Esophagus muscularis mucosa (tissue), 4 donors: ENCODE measurements at places on chromosomes 6 and 20. TPM values are rescaled to one million over a fixed set of nuclear protein-coding genes. Genes with fewer than 3 reads are reported as not detected.

DNA sequence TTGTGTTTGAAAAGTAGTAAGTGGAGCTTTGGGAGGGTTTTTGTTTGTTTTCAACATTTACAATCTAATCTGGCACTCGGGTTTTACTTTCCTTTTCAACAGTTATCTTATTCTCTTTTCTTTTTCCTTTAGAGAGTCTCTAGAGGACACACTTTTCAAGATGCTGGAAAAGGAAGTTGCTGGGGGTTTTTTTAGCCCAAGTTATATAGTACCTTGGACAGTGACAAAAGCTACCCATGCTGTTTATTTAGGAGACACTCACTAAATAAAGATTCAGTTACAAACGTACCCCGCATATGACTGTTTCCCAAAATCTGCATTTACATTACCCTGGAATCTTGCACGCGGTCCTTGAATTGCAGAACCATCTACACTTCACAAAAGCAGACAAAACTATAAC is 78.8 kb downstream of the MAP7 start:
- DNase-seq, result no peak

GRCh38 chr6:150269130-150269856 is 99.5 kb upstream of the IYD start:
- no peak for DNase-seq

DNA sequence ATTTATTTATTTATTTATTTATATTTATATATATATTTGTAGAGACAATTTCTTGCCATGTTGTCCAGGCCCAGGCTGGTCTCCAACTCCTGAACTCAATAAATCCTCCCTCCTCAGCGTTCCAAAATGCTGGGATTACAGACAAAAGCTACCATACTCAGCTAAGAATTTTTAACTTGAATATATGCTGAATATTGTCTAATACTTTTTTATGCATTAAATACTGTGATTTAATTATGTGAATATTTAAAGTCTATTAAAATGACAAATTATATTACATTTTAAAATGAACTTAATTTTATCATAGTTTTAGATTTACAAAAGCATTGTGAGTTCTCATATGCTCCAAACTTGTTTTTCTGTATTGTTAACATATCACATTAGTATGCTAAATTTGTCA is 1022.4 kb downstream of the GRIK2 start:
- DNase-seq, result no peak

DNA sequence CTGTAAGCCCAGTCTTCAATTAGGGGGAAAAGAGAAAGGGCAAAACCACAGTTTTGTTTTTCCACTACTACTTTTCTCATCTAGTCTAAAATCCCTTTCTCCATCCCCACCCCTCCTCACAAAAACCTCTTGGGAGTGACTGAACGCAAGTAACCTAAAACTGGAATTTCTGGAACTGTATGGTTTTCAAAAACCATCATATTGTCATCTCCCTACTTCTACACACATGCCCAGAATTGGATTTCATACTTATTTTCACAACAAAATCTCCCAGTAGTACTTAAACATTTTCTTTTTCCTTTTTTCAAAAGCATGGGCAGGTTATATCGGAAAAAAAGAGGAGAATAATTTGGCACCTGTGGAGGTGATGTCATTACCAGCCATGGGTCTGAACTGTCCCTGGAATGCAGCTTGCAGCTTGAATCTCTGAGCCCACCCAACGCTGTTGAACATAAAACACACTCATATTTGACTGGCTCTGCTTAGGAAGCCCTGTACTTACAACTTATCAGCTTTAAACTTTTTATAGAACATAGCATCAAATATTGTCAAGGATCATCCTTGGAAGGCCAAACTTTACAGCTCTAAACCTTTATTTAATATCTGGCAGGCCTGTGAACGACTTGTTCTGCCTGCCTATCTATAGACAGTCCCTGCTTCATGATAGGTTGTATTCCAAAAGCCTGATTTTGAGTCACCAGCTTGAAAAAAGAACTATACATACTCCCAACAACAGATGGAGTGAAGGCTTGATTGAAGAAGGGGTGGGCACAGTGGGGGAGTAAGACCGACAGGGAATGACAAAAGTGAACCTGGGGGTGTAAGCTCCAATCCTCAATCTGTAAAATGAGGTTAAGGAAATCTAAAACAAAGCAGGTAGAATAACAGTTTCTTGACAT is 59.3 kb downstream of the EPB41L2 start:
- no peak for DNase-seq

GABRR1 gene
- not detected for total RNA-seq

- DNase-seq, result no peak
These were observed 30.8 kb downstream of the GNAS start for GRCh38 chr20:58883241-58883691.

- no peak for DNase-seq
These were observed 57.9 kb upstream of the PHACTR2 start for GRCh38 chr6:143619824-143620401.

GRCh38 chr6:30470968-30471367 is 18.3 kb upstream of the HLA-E start:
- no peak for DNase-seq

DNA sequence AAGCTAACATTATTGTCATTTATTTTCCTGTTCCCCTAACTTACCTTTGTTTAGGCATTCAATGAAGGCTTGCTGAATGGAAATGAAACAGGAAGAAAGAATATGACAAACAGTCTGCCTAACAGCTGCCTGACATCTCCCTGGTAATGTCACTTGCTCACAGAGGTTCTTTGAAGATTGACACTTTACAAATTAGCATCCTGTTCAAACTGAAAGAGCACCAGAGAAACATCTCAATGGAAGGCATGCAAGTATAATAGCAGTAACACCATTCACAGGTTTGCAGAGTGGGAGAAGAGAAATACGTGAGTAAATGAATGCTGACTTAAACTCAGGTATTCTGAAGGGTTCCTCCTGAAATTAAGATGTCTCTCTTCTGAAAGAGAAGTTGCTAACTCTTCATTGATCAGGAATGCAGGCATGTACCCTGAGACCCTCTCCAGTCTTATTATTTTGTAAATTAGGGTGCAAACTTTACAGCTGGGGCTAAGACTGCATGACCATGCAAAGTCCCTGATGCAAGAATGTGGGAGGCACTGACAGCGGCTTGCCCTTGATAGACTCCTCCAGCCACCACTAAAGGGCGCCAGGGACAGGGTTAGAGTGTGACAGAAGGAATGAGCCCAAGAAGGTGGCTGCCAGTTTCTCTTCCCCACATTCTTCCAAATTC is 1.3 kb upstream of the SMLR1 start:
- no peak for DNase-seq

DNA sequence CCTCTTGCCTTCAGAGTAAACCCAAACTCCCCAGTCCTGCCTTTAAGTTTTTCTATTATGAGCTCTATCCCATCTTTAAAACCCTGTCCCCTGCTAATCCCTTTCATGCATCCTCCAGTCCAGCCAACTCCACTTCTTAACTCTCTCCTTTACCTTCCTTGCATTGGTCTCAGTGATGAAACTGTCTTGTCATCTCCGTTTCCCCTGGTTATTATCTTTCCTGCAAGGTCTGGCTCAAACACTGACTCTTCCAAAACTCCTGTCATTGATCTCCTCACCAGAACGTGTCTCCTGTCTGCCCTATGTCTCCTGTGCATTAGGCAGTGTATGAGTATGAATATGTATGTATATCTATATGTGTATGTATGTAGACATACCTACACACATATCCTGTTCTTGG is 11.8 kb upstream of the FNDC1 start:
- no peak for DNase-seq

NAPB gene
- 14.5 TPM for total RNA-seq

DNA sequence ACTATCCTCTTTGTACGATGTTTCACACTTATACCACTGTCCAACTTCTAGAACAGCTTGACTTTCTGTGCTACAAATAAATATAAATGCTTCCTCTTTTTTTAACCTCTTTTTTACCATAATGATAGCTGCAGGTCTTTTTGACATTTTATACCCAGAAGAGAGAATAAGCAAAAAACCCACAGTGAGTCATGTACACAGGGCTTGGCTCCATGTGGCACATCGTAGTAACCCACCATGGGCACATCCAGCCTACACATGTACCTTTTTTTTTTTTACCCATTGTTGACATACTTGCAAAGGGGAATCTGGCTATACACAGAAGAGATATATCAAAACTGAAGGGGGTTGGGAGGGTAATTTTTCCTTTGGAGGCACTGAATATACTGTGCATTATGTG is 59.5 kb upstream of the RSPO3 start:
- no peak for DNase-seq

ATF6B gene
- total RNA-seq, result 37.4 TPM

DNA sequence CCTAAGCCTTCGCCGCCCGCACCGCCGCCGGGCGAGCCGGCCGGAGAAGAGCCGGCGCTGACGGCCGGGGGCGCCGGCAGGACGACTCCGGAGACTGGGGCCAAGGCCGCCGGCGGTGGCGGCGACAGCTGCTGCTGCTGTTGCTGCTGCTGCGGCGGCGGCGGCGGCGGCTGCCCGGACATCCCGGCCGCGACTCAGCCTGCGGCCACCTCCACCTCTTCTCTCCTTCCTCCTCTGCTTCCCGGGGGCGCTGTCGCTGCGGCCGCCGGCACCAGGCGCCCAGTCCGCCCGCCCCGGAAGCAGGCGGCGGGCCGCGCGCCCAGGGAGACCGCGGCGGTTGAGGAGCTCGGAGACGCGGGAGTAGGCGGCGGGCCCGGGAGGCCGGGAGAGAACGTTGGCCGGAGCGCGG is 307 bp downstream of the RANBP9 start:
- DNase-seq, result no peak

GRCh38 chr6:14670806-14671205 is 553.2 kb downstream of the CD83 start:
- DNase-seq, result no peak

- no peak for DNase-seq
These were observed 209.0 kb downstream of the SIM1 start for GRCh38 chr6:100255701-100256100.

GRCh38 chr20:6469695-6470094 is 297.8 kb upstream of the BMP2 start:
- DNase-seq, result no peak

SEC63 gene
- 30.7 TPM for total RNA-seq

DNA sequence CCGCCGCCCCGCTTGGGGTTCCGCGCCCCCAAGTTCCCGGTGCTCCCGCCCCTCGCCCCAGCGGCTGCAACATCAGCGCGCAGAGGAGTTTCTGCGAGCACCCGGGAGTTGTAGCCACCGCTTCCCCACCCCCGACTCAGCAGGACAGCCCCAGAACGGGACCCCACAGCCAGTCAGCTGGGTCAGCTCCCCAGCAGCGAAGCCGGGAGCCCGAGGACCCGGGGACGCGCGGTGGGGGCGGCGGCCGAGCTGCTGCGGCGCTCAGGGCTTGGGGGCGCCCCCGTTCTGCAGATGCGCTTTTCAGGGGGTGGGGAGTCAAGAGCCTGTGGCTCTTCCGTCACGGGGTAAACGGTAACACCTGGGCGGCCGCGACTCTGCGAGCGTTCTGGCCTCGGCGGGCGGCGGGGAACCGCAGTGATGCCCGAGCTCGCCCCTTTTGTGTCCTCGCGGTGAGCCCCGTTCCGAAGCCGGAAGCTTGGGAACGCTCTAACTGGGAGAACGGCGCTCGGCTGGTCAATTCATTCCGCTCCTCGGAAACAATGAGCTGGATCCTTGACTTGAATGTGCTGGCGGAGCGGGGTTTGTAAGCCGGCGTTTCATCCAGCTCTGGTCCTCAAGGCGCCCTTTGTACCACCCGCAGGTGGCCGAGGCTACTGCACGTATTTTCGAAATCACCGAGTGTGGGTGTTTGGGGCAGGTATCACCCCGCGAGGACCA is 774 bp downstream of the PLEKHG1 start:
- no peak for DNase-seq

ATP9A gene
- total RNA-seq, result 65.6 TPM

GRCh38 chr6:80725156-80725930 is 618.9 kb downstream of the BCKDHB start:
- DNase-seq, result no peak

DNA sequence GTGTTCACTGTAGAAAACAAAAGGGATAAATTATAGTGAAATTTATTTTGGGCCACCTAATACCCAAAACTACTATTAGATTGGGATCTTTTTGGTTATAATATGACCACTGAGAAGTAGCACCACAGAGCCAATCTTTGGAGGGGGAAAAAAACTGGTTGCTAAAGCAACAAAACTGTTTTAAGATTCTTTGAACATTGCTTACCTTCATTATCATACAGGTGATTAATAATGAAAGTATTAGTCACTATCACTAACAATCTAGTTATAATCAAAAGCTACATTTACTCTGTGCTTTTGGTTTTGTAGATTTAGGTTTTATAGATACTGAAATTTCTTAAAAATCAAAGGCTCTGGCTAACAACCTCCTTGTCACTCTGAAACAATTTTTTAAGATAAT is 31.7 kb downstream of the STX7 start:
- DNase-seq, result no peak

DNA sequence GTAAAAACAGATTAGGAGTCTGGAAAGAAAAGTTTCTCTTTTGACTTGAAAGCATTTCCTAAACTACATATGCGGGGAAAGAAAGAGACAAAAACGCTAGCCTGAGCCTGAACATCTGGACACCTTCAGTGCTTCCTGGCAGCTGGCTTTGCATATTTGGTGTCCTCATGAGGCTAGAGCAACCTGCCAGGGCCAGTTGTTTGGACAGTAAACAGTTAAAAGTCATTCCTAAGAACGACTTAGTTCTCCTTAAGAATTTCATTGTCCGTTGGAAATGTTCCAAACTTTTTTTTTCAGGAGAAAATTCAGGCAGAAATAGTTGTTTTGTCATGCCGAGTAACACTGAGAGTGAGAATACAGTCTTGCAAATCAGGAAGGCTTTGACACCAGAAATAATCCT is 199.8 kb downstream of the SMOC2 start:
- DNase-seq, result no peak

- no peak for DNase-seq
These were observed 272.9 kb upstream of the SUPT3H start for GRCh38 chr6:45650524-45651135.

DNA sequence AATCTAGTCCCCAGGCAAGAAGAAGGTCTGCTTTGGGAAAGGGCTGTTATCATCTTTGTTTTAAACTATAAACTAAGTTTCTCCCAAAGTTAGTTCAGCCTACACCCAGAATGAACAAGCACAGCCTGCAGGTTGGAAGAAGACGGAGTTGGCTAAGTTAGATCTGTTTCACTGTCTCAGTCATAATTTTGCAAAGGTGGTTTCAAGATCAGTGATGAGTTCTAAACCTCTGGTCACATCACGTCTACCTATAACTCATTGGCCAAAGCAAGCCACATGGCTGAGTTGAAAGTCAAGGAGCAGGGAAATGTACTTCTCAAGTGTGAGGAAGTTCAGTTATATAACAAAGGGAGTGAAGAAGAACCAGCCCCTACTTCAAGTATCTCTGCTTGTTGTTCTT is 50.5 kb upstream of the ECI2 start:
- DNase-seq, result no peak

- DNase-seq, result no peak
These were observed 43.7 kb downstream of the CDH22 start for GRCh38 chr20:46264391-46265266.

- DNase-seq, result no peak
These were observed 9.5 kb downstream of the RPL10A start for GRCh38 chr6:35477551-35478179.

GRCh38 chr6:22367346-22367745 is 70.5 kb upstream of the PRL start:
- no peak for DNase-seq
